ENCODE measurements at places on chromosomes 11 and 22.

GRCh38 chr11:88179141-88179540, 3.9 kb upstream of the RAB38 start:
- DNase-seq, result no peak

GRCh38 chr11:121153472-121153871, 52.4 kb downstream of the TECTA start:
- no peak for DNase-seq

GRCh38 chr11:125987066-125987641, 41.3 kb downstream of the VSIG10L2 start:
- no peak for DNase-seq

GRCh38 chr22:39528080-39528661, 4.4 kb downstream of the RPS19BP1 start:
- no peak for DNase-seq

DNA sequence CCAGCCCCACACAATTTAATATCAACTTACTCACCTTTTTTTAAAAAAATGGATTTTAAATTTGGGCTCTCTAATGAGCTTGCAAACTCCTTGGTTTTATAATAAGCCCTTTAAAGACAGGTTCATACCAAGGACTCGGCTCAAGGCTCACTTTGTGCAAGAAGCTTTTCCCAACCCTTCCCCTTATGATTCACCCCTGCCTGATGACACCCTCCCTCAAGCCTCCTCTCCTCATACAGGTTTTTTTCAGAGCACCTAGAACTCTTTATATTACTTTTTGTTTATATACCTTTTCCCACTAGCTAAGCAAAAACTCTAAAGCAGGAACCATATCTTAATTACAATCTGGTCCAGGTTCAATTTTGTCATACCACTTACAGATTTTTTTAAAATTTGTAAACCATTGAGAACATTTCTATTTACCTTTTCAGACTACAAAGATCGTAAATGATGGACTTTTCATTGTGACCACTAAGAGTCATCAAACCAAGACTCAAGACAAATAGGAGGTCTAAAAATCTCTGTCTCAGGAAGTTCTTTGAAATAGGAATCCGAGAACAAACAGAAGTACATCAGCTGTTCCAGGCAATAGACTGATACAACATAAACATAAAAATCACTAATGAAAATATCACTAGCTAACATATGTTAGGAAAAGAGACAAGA, 13.1 kb upstream of the EXPH5 start:
- DNase-seq, result no peak

- DNase-seq, result peak; percentile 96
These were observed 1.7 kb upstream of the TXNRD2 start for GRCh38 chr22:19943082-19944026.

GRCh38 chr11:76910620-76911414, 50.1 kb downstream of the ACER3 start:
- no peak for DNase-seq

DNA sequence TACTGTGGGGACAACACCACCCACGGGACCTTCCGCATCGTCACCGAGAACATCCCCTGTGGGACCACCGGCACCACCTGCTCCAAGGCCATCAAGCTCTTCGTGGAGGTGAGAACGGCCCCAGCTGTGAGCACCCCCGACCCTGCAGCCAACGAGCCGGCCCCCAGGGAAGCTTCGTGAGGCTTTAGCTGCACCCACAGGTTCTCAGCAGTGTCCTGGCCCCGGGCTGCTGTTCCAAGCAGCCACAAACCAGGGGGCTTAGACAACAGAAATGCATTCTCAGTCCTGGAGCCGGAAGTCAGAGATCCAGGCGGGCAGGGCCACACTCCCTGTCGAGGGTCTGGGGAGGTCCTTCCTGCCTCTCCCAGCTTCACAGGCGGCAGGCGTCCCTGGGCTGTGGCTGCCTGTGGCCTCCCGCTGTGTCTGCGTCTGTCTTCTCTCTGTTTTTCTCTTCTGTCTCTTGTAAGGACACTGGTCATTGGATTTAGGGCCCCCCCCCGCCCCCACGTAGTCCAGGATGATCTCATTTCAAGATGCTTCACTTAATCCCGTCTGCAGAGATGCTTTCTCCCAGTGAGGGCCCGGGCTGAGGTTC, 12.5 kb downstream of the MUC5B start:
- DNase-seq, result peak; percentile 7

- no peak for DNase-seq
These were observed 172.5 kb downstream of the MN1 start for GRCh38 chr22:27628891-27629631.

DNA sequence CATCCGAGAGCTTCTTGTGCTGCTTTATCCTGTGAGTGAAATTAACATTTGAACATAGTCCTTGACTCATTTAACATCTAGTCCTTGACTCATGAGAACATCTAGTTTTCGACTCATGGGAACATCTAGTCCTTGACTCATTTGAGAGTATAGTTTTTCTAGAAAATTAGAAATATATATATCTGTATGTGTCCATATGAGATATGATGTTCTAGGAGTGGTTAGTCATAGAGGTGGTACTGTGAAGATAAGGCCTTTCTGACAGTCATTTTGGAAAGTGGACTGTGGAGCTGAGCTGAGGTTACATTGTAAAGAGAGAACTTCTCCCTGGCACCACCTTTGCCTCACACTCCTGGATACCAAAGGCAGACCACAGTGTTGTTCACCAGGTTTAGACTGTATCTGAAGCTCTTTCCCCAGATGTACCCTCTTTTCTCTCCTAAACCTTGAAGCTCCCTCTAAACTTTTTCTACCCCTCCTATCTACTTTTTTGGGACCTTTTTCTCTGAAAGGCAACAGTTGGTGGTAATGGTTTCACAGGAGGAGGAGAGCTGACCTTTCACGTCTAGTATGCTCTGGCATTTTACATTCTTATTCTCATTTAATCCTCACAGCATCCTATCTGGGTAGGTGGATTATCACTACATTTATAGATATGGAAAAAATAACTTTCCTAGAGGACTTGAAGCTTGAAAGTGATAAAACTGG, 67.2 kb downstream of the PPP2R1B start:
- no peak for DNase-seq

DNA sequence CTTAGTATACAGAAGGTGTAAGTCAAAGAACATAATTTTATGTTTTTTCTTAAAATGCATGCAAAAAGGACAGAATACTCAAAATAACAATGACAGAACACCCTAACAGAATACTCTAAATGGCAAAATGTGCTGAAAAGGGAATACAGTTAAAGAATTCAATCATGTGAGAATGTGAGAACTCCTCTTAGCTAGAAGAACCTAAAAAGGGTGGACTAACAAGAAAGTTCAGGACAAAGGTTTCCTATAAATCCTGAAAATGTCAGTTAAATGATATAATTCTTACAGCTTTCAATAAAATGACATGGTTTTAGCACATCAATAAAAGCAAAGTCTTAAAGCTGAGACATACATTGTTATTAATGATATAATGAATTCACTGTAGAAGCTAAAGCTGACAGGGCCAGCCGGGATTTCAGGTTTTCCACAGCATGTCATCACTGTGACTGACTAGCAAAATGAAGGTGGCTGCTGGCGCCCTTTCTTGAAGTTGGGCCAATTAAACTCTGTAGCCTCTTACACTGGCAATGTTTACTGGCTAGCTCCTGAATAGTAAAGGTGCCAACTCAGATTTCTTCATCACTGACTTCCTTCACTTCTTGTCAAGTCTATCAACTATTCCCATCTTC, 244.4 kb downstream of the TTC28 start:
- no peak for DNase-seq

DNA sequence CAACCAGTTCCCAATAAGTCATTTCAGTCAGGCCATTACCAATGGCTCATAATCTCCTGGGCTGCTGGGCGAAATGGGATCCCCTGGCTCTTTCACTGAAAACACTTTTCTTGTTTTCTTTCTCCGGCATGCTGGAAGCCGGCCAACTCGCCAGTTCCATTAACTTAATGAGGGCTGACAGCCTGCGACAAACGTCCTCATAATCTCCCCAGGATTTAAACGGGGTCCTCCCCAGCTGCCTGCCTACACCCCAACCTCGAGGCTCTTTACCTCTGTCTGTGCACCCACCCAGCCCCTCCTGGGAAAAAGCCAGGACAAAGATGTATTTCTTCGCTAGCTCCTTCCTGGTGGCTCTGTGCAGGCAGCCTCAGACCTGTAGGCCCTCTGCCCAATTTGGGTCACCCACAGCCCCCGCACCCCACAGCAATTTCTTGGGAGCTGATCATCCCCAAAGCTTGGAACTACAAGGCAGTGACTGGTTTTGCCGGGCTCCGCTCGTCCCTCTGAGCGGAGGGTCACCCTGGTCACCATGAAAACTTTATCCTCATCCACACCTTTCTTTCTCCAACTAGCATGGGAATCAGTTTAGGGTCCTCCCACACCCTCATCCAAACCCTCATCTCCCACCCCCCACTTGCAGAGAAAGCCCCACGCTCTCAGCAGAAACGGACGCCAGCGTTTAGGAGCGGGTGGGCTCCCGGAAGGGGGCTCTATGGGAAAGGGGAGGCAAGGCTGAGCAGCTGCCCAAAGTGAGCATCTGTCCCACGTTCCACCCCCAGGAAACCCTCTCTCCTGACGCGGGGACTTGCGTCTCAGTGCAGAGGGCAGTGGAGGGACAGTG, 51.1 kb upstream of the KCNQ1OT1 start:
- no peak for DNase-seq

- peak; percentile 82 for DNase-seq
These were observed at the start of gene YPEL4 for GRCh38 chr11:57649826-57650738. YPEL4 (minus strand) TSS chr11:57649912; CDS start chr11:57647107, 2,805 bp downstream.

- no peak for DNase-seq
These were observed 1.1 kb upstream of the MYRF start for GRCh38 chr11:61751384-61751783.

- DNase-seq, result peak; percentile 27
These were observed 70.0 kb downstream of the EXT2 start for GRCh38 chr11:44165432-44165831.

DNA sequence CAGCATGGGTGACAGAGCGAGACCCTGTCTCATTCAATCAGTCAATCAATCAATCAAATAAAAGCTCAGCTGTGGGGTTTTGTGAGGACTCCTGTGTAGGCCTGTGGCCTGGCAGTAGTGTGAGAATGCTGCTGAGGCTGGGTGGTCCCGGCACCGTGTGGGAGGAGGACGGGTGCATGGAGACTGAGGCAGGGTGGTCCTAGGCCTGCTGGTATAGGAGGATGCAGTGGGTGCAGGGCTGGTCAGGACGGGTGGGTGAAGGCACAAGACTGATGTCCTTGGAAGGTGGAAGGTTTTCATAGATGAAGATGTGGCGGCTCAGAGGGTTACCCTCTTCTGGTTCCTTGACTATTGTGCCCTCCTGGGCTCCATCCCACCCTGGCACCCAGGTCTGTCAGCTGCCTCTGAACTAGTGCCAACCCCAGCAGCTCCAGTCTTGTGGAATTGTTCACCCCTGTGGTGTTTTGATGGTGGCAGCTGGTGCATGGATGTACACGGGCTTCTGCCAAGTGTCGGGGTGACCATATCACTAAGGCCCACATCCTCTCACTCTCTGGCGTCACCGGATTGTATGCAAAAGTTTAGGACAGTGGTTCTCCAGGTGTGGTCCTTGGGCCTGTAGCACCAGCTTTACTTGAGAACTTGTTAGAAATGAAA, 23.7 kb downstream of the TANGO2 start:
- no peak for DNase-seq

DNA sequence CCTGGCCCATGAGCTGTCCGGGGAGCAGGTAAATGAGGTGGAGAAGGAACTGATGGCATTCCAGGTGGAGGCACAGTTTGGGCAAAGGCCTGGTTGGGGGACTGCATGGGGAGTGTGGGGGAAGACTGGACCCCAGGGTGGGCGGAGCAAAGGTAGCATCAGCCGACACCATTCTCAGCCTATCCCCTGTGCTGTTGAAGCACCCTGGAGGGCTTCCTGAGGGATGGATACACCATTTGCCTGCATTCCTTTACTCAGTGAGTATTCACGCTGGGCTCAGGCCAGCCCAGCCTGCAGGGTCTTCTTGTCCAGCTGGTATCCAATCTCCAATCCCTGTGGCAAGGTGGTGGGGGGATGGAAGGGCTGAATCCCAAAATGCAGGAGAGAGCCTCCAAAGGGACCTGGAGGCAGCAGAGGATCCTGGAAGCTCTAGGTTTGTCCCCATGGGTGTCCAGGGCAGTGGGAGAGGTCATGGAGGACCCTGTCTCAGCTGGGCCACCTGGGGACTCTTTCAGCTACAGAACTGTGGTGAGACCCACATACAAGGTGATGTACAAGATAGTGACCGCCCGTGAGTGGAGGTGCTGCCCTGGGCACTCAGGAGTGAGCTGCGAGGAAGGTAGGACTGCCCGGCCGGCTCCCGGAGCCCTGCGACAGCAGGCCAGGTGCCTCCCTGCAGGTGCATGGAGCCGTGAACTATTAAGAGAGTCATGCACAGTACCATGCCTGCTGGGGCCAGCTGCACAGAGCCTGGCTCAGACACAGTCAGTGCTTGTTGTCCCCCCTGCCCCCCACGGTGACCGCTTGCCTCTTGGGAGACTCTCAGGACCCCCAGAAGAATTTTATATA, 9.5 kb downstream of the EMID1 start:
- DNase-seq, result no peak

GRCh38 chr11:111329306-111330204, 31.2 kb downstream of the POU2AF3 start:
- no peak for DNase-seq

DNA sequence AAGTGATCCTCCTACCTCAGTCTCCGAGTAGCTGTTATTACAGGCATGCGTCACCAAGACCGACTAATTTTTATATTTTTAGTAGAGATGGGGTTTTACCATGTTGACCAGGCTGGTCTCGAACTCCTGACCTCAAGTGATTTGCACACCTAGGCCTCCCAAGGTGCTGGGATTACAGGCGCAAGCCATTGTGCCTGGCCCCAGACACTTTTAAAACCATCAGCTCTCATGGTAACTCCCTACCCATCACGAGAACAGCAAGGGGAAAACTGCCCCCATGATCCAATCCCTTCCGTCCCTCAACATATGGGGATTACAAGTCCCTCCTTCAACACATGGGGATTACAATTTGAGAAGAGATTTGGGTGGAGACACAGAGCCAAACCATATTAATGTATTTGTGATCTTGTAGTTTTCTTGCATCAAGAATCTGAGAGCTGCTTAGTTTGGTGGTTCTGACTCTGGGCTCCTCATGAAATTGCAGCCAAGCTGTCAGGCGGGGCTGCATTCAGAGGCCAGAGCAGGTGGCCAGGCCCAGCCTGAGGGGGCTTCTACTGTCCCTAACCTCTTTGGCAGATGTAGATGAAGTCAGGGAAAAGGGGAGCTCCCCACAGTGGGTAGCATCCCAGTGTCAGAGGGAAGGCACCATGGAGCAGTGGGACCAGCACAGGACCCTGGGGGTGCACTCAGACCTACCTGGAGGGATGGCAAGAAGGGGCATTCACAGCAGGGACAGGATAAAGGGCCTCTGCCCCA, 31.2 kb upstream of the PRAME start:
- DNase-seq, result no peak

DNA sequence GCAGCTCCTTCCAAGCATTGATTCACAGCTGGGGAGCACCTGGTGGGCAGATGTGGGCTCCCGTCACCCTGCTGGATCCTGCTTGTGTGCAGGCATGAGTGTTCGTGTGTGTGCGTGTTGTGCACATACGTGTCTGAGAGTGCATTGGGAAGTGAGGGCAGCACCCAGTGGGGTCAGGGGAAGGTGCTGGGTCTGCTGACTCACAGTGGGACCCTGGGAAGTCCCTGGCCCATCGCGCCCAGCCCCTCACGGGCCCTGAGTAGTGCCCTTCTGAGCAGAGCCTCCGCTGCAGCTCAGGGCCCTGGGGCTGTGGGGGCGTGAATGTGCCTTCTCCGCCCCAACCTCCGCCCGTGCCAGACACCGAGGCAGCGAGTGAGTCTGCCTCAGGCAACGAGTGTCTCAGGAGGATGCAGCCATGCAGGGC, 36.8 kb downstream of the WNT11 start:
- no peak for DNase-seq

- DNase-seq, result no peak
These were observed 223.9 kb upstream of the FOLH1 start for GRCh38 chr11:49432242-49432848.

Measured in fibroblast of skin of scalp (primary cell).